GM12865 (cell line): ENCODE measurements at places on chromosomes 2 and 18.
A peak's percentile ranks its signal among the peaks of the same experiment; 100 is the strongest.

DNA sequence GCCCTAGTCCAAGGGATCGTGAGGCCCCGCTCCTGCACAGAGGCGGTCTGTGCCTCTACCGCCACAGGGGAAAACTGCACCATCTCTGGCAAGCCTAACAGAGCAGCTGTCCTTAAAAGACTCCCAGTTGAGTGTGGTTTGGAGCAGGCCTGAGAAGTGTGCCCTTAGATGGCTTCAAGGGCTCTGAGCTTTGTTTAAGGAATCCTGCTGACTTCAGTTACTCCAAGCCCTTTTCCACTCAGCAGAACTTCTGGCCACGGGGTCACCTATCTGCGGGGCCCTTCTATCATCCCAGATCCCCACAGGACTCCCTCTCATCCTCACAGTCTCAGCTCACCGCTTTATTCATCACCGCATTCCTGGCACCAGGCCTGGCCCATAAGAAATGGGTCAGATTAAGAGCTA lies 131.5 kb downstream of the CCDC74A start:
- DNase-seq = no peak

DNA sequence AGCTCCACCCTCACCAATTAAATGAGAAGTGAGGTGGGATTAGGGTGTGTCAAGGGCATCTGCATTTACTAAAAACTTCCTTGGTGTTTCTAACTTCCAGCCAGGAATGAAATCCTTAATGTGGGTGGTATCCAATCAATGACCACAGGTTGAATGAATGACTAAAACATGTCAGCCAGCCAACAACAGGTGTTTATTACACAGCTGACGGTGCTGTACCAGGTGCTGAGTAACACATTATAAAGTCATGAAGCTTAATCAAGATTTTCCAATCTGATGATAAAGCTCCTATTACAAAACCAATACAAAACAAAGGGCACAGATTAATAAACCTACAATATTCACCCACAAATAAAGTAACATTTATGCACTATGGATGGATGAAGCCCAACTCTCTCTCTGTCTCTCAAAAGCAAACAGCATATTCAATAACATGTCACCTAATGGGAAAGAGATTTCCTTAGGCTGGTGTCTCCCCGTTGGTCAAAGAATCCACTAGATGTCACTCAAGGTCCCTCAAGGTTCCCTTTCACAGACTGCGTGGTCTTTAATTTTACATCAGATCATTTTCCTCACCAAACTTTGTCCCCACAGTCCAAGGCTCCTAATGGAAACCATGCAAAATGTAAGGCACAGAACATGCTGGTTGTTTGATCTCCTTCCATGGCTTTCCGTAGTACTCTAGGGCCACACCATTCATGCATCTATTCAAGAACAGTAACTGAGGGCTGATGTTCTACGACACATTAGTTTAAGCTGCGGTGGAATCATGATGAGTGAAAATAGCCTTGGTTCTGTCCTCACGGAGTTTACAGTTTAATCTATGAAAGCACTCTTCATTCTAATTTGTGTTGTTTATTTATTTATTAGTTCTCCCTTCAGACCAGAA lies 6.4 kb upstream of the PTPN4 start:
- peak; percentile 59 for DNase-seq

GRCh38 chr2:64423303-64423702 lies 30.7 kb upstream of the LGALSL start:
- DNase-seq = no peak

GRCh38 chr2:234953116-234954031 lies 1.6 kb downstream of the SH3BP4 start:
- DNase-seq = no peak

DNA sequence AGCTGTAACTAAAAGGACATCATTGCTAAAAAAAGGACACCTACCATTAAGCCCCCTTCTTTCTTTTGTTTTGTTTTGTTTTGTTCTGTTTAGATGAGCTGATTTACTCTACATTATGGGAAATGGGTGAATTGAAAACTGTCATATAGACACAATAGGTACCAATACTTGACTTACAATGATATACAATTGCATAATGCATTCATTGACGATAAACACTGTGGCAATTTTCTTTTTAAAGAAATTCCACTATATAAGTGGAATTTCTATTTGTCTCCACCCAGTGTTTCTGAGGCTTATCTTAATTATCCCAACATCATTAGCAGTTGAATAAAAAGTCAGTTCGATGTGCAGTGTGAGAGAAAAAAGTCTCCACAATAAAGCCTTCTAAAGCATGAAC lies 282.1 kb downstream of the BCL2 start:
- no peak for DNase-seq

- DNase-seq = no peak
Observed at GRCh38 chr2:61645911-61646310, 107.8 kb upstream of the XPO1 start.

DNA sequence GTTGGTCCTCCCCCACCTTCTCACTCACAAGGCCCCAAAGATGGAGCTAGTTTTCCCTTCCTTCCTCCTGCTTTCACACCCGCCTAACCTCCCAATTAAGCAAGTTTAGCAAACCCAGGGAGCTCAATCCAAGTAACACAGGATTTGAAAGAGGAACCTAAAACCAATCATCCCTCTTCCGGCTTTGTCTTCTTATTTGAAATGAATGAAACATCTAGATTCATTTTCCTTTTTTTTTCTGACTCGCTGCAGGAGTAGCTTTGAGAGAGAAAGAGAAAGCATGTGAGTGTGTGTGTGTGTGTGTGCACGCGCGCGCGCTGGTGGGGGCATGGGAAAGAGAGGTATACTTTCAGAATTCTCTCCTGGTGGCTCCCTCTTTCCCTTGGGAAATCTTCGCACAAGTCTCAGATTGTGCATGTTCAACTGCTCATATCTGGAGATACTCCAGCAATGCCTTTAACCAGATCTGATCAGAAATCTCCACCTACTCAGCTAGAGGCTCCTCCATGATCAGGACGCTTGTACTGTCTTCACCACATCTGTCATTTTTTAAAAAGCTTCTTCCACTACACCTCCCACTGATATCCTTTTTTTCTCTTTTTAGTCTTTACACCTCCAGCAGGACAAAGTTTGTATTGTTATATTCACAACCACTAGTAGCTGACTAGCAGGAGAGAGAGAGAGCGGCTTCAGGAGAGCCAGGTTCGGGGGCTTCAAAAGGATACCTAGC lies 1.7 kb downstream of the SLC8A1 start:
- DNase-seq = no peak
